AG04450 (cell line): ENCODE measurements at places on chromosomes 2 and 18.

DNA sequence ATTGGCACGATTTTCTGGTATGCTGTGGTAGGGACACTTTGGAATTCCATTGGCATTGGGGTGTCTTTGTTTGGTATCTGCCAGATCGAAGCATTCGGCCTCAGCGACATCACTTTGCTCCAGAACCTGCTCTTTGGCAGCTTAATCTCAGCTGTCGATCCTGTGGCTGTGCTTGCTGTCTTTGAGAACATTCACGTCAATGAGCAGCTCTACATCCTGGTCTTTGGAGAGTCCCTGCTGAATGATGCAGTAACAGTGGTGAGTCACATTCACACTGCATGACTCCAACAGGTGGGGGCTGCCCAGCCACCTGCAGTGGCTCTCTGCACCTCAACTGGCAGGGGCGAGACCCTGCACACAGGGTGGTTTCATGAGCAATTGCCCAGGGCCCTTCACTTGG is 38.4 kb downstream of the SLC9A2 start:
- DNase-seq = no peak

- DNase-seq = no peak
These were observed 1.3 kb downstream of the PTPN2 start for GRCh38 chr18:12882453-12883371.

DNA sequence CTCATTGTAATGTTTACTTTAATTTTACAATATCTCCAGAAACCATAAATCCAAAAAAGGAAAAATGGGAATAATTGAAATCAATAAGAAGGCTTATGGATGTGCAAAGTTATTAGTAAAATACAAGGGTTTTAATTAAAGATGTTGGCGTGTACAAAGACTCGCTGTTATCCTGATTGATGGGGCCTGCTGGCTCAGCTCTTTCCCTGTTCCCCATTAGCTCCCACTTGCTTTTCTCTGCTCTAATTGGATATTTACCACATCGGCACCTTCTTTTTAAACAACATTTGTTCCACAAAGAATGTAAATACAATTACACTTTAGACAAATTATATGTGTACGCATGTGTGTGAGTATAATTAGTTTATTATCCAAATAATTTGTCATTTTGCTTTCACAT is 796.6 kb downstream of the ERBB4 start:
- DNase-seq = no peak

GRCh38 chr2:240245706-240246105 is 105.2 kb upstream of the OTOS start:
- DNase-seq = no peak

DNA sequence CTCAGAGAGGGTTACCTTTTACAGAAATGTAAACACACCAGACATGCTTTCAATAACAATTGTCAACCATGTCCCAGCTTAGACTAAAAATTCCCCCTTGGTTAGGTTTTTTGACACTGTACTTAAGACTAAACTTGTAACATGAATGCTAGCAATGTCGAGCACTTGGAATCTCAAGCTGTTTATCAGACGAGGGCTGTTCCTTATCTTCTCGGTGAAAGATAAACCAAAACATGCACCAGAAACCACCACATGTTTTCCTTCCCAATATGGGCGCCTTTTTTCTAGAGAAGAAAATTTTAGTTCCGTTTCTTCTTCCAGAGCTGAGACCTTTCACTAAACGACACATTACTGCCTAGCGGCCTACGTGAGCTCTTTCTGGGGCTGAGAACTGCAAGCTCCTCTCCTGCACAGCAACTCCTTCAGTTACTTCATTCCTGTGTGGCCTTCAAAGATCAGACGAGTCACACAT is 42.4 kb upstream of the ACKR3 start:
- no peak for DNase-seq

GRCh38 chr2:12538138-12538694 is 178.5 kb upstream of the TRIB2 start:
- no peak for DNase-seq

GRCh38 chr2:164843346-164843911 is 1.8 kb upstream of the COBLL1 start:
- DNase-seq = no peak

GRCh38 chr2:62219407-62220159 is 23.7 kb downstream of the B3GNT2 start:
- DNase-seq = no peak

DNA sequence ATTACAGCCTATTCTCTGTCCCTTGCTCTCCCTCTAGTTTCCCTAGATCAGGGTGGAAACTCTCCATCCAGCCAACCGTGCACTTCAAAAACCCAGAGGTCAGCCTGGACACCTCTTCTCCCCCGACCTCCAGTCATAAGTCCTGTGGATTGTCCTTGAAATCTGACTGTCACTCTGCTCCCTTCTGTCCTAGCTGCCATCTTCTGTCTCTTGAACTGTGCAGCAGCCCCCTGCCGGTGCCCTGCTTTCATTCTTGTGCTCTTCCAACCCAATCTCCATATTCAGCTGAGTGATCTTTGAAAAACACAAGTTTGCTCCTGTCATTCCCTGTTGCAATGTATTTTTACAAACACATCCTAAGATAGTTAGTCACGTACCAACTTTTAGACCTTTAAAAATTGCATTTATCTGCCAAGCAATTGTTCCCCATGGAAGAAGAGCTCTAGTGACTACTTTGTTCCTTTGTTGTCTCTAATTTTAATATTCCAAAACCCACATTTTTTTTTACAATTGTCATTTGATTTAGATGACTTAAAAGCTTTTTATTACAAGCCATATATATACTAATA is 254.3 kb downstream of the CAMKMT start:
- no peak for DNase-seq

- no peak for DNase-seq
These were observed 68.8 kb upstream of the TMEM247 start for GRCh38 chr2:46410273-46411244.

GRCh38 chr18:79766308-79766707 is 31.4 kb upstream of the KCNG2 start:
- no peak for DNase-seq

DNA sequence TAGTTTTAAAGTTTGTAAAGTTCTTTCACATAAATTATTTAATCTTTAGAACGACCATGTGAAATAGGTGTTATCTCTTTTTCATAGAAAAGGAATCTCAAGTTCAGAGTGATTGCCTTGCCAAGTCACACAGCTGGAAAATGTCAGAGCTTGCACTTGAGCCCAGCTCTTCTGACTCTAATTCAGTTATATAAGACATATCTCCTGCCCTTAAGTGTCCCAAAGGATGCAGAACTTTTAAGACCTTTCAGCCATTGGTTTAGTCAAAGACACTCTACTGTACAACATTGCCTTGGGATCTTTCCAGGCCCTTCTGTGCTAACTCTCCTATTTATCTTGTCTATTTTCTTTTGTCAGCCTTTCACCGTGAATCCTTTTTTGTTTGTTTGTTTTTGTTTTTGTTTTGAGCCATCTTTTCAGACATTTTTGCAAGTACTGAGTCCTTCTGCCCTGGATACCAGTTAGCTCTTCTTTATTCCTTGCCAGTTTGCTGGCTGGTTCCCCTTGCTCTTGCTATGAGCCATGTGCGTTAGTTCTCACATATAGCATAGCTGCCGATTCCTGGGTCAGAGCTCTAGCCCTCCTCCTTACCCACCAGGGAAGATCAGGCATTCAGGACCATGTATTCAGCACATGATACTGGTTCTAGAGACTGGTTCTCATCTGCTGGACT is 160.0 kb upstream of the MYO3B start:
- no peak for DNase-seq

DNA sequence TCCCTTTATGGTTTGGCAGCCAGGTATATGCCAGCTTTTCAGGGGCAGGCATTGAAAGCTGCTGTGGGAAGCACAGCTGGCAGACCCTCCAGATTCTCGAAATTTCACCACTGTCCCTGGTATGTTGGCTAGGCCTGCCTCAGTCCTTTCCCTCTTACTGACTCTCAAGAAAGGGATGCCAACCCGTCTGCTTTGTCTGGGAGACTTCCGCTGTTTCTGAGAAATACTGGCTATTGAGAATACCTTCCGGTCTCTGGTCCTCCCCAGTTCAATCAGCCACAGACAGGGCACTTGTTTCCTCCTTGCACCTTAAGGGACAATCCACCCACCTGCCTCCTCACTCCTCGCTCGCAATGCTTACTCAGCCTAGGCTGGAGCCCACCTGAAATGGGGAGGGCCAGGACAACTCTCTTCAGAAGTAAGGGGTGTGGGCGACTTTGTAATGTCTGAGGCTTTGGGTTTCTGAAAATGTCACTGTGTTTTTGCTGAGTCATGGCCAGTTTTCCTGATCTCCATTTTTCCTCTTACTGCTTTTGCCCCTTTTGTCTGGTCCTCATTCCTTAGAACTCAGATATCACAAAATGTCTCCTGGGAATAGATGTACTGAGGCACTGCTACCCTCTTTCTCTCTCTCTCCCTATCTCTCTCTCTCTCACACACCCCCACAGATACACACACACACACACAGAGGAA is 571.1 kb downstream of the TNS1 start:
- no peak for DNase-seq

- no peak for DNase-seq
These were observed 55.1 kb downstream of the CPS1 start for GRCh38 chr2:210611466-210611865.

DNA sequence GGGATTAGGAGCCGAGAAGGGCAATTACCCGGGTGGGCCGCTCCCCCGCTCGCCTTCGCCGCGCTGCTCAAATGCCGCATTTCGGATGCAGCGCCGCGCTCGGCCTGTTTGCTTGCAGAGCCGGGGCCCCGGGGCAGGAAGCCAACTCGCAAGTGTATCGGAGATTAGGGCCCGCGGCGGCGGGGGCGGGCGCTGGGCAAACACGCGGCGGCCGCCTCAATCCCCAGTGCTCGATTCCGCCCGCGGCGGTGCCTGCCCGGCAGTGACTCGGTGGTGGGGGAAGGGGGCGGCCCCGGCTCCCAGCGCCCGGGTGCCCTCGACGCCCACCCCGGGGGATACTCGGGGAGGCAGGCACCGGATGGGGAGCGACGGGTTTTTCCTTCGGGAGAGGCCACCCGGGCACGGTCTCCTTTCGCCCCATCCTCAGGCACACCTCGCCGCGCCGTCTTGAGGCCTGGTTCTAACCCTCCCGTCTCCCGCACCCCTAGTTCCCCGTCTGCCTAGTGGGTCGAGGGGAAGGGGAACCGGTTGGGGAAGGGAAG is 26.6 kb upstream of the NOTO start:
- DNase-seq = no peak

- DNase-seq = no peak
These were observed 586 bp downstream of the PDE11A start for GRCh38 chr2:178072000-178072382.

DNA sequence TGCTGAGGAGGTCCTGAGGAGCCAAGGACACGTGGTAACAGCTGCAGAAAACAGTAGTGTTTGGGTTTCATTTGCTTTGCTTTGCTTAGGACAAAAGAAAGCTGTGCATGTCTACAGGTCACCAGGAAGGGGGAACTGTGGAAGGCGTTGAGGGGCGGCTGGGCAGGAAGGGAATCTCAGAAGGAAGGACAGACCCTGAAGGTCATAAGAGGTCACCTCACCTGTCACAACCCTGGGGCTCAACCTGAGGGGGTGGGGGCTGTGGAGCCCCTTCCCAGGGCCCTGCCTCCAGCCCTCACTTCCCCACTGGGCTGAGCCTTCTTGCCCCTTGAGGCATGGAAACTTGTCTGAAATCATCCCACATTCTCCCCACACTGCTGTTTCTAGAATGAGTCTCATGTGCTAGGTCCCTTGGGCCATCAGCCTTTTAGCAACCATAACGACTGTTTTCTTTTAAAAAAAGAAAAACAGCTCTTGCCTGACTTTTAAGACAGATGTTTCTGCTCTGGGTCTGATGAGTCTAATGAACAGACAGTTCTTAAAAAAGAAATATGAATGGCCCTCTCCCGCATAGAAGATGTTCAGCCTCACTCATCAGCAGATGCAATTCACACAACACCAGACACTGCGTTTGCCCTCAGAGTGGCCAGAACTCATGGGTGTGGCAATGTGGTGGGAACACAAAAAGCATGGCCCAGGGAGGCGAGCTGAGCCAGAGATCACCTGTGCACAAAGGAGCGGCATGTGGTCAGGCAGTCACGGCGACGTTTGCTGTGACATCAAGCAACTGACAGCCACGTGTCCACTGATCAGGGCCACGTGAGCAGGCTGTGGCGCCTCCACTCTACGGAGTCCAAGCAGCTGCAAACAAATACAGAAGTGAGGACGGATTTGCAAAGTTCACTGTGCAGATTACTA is 84.0 kb downstream of the SEPTIN10 start:
- no peak for DNase-seq

DNA sequence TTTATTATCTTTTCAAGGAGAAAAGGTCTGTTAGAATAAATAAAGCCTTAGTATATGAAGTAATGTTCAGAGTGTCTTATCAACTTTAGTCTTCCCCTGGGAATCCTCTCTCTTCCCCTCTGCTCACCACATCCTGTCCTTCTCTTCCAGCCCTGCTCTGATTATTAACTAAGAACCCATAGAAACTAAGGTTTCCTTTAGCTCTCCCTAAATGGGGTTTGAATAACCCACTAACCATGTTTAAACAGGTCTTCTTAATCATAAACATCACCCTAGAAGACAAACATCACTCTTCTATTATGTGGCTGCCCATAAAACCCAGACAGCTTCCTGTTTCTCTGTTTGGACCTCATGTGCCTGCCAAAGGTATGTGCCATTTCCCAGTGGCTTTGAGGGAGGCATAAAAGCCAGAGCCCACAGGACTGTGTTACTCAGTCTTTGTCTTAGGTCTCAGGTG is 50.1 kb downstream of the SLC14A1 start:
- no peak for DNase-seq

- DNase-seq = no peak
These were observed 23.4 kb downstream of the ADRA2B start for GRCh38 chr2:96092951-96093350.

GRCh38 chr18:51300912-51301311 is 103.4 kb upstream of the MEX3C start:
- no peak for DNase-seq

GRCh38 chr18:74249181-74249968 is 42.4 kb downstream of the CYB5A start:
- DNase-seq = peak; percentile 37

DNA sequence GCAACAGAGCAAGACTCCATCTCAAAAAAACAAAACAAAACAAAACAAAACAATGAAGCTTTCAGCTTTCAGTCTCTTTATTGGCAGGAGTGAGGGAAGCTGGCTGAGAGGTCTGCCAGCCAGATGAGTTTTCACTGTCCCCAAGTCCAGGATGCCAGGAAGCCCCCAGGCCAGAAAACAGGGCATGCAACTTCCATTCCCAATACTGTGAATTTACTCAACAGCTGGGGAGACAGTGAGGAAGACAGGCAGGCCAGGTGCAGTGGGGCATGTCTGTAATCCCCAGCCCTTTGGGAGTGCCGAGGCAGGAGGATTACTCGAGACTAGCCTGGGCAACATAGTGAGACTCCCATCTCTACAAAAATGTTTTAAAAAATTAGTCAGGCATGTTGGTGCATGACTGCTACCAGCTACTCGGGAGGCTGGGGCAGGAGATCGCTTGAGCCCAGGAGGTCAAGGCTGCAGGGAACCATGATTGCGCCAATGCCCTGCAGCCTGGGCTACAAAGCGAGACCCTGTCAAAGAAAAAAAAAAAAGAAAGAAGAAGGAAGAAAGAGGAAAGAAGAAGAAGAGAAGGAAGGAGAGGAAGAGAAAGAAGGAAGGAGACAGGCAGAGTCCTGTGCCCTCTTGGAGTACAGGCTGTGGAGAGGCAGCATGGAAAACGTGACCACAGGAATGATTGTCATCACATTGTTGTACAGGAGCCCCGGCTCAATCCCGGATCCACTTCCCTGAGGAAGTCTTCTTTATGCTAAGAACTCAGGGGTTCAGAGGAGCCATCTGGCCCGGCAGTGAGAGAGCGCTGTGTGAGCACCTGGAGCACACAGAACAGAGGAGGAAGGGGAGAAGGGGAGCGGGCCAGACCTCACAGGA is 29.2 kb upstream of the POMC start:
- no peak for DNase-seq
